ENCODE measurements at places on chromosomes 6 and 20.

DNA sequence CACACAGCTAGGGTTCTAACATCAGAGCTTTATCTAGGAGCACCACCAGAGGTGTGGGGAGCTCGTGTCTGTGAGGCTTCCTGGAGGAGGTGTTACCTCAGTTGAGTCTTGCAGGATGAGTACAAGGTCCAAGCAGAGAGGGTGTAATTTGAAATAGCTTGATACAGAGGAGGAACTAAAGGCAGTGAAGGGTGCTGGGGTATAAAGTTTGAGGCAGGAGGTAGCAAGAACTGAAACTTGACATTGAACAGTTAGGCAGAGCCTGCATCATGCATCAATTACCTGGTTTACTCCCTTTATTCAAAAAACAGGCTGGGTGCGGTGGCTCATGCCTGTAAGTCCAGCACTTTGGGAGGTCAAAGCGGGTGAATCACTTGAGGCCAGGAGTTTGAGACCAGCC is 241.2 kb downstream of the UST start:
- no peak for DNase-seq

- no peak for DNase-seq
Observed at GRCh38 chr20:55582498-55582897, 422.8 kb downstream of the CBLN4 start.

DNA sequence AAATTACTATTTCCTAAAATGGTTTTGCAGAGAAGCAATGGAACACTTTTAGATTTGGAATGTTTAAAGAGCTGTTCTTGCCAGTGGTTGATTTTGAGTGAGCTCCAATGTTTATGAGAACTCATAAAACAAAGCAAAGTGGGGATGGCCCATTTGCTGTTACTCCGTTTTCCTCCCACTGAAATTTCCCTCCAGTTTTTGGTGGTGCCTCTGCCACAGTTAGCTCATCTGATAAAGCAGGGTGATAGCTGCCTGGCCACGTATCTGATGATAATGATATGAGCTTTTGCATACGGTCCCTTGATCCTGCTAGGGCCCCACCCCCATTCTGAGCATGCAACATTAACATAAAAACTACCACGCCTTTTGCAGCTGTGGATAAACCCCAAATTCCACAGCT is 10.4 kb downstream of the CD83 start:
- no peak for DNase-seq

DNA sequence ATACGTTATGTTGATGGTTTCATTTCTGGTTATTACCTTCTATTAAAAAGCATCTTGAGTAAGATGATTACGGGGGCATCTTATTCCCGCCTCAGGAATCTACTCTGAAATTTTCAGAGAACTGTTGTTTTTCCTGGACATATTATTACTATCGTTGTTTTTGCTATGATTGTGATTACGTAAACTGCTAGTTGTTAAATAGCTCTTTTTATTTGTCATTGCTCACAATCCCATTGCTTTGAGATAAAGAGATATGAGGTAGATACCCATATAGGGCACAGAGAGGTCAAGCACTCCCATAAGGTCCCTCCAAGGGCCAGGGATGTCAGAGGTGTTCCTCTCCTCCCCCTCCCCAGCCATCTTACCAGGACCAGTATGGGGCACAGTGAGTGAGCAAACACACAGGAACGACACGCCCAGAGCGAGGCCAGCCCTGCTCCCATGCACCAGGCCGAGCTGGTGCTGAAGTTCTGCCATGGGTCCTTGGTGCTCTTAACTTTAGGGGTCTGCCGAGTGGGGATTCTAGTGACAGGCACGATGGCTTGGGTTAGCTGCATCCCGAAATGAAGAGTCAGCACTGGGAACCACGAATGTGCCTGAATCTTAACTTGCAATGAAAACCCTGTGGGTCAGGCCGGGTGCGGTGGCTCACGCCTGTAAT is 49.9 kb downstream of the PRDM1 start:
- DNase-seq, result no peak

GRCh38 chr6:127103482-127103881 is 15.0 kb upstream of the RSPO3 start:
- no peak for DNase-seq

DNA sequence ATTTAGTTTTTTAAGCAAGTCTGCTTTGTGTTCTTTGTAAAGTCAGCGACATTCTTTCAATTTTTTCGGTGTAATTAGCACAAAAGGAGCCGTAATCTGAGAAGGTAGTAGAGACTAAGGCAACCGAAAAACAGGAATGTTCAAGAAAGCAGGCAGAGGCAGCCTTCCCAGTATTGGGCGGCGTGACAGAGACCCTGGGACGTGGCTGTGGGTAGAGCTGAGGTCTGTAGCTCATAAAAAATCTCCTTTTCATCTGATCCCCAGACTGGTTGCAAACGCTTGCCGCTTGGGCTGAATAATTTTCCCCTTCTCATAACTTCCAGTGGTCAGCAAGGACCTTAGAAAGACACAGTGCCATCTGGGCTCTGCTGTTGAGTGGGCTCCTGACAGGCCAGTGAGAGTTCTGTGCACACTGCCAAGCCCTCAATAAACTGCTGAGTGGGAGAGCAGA is 30.8 kb downstream of the GNAS start:
- no peak for DNase-seq

DNA sequence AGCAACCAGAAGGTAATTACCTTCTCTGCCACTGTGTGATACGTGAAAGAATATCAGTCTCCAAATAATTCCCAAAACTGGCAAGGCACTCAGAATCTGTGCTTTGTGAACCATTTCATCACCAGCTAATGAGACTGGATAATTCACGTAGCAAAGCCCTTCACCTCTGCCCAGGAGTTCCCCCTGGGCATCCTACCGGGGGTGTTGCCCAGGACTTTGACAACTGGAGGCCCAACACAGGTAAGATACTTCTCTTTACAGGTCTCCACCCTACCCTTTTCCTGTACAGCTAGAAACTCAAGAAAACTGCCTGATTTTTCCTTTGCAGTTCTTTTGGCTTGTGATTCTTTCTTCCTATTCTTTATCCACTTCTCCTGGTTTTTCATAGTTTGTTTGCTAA is 2.7 kb upstream of the CD24 start:
- DNase-seq, result no peak

- no peak for DNase-seq
Observed at GRCh38 chr6:149448821-149449453, 35.9 kb downstream of the ZC3H12D start.

GRCh38 chr20:40006168-40006860 is 682.7 kb downstream of the MAFB start:
- no peak for DNase-seq

GRCh38 chr20:62900052-62900691 is 26.1 kb downstream of the DIDO1 start:
- DNase-seq, result peak; percentile 89

DNA sequence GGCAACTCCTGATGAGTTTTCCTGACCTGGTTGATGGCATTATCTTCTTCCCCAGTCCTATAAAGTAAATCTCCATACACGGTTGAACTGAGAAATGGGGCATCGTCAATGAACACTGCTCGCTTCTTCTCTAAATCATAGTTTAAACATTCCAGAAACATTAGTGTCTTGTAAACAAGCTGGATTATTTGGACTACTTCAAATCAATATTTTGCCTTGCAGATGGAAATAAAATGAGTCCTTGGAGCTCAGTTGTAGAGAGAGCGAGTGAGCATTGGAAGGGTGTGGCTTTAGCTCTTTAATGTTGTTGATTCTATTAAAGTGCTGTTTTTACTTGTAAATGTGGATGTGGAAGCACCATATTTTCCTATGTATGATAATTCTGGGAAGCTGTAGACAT is 18.4 kb downstream of the C6orf89 start:
- no peak for DNase-seq

DNA sequence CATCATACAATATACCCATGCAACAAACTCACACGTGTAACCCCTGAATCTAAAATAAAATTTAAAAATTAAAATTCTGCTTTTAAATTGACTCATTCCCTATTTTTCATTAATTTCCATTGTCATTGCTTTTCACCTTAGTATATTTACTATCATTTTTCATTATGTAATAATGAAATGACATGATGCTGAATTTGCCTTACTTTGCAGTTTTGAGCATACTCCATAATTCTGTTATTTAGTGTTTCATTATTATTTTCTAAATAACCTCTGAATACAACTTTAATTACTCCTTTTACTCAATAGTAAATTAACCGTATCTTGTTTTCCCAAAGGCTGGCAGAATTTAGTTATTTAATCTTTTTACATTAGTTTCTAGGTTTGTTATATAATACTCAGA is 719.6 kb downstream of the DOK5 start:
- DNase-seq, result no peak

DNA sequence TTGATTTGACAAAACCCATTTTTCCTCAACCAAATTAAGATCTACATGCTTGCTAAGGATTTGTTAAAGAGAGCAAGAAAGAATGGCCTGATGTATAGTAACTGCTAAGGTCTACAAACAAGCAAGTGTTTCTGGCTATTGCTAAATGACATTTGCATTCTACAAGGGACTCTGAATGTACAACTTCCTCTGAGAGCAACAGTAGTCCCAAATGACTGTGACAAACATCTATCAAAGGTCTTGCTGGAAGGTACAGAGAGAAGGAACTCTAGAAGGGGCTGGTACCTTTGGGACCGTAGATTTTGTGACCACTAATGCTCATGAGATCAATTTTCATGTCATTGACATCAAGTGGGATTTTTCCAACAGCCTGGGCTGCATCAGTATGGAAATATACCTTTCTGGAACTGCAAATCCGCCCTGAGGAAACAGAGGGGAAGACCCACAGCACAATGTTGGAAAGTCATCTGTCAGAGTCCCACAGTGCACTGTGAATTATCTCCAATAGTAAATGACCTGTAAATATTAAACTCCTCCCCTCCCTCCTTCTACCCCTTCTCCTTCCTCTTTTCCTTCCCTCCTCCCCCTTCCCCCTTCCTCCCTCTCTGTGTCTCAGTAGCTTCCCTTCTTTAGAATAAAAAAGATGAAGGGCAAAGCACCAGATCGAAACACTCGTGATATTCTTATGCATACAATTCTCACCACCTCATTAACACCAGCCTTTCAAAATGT is 15.9 kb upstream of the CPNE1 start:
- DNase-seq, result no peak

DNA sequence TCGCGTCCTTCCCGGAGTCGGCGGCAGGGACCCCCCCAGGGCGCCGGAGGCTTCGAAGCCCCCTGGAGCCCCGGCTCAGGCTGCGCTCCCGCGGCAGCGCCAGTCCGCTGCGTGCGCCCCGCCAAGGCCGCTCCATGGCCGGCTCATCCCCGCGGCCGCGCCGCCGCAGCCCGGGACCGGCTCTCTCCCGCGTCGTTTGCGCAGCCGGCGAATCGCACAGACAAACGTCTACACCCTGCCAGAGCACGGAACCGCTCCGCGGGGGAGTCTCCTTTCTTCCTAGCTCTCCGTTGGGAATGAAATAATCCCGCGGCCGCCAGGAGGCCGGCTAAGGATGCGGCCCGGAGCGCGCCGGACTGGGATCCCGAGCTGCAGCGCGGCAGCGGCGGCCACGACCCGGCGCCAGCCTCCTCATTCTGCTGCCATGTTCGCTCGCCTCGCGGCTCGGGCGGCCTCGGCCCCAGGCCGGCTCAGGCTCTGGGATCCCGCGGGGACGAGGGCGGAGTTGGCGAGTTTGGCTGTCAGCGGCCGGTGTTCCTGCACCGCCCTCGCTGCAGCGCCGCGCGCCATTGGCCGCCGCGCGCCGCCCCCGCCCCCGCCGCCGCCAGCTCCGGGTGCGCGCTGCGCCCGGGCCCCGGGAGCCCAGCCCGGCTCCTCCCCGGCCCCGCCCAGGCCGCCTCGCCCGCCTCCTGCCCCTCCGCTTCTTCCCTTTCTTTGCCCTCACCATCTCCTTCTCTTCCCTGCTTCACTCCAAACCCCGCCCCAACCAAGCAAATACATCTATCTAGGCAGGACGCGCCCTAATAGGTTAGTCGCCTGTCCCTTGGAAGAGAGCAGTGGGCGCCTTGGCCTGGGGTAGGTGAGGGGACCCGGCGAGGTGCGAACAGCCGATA is at the start of gene GFOD1:
TSS of gene GFOD1 (minus strand) at position 479 of the 893 bp plus-strand sequence. CDS start 710 bp downstream, outside the sequence.
- DNase-seq, result peak; percentile 83

- no peak for DNase-seq
Observed at GRCh38 chr6:137323860-137324259, 104.7 kb upstream of the IFNGR1 start.

DNA sequence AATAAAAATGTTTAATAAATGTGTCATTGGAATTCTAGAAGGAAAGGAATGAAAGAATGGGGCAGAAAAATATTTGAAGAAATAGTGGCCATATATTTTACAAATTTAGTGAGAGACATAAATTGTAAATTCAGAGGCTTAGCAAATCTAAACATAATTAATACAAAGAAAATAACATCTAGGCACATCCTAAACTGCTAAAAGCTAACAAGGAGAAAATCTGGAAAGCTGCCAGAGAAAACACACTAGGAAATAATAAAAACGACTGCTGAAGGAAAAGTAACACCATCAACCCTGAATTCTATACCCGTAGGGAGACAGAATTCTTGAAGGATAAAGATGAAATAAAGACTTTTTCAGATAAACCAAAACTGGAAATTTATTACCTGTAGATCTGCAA is 23.8 kb downstream of the CYB5R4 start:
- no peak for DNase-seq

GRCh38 chr20:48819089-48819488 is 8.7 kb downstream of the PREX1 start:
- no peak for DNase-seq

DNA sequence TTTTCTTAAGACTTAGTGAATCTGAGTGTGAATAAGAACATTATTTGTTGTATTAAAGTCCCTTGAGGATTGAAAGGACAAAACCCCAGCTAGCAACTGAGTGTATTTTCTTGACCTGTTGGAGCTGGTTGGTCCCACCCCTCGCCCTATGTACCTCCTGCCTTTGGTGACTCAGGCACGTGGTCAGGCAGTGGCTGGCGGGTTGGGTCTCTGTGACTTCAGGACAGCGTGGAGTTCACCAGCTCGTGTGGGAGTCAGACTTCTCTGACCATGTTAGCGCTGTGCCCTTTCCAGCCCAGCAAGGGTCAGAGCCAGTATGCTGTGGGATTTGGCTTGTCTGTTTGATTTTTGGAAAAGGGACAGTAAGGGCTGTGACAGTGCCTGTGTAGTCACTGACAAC is 93.7 kb downstream of the SSR1 start:
- DNase-seq, result no peak

DNA sequence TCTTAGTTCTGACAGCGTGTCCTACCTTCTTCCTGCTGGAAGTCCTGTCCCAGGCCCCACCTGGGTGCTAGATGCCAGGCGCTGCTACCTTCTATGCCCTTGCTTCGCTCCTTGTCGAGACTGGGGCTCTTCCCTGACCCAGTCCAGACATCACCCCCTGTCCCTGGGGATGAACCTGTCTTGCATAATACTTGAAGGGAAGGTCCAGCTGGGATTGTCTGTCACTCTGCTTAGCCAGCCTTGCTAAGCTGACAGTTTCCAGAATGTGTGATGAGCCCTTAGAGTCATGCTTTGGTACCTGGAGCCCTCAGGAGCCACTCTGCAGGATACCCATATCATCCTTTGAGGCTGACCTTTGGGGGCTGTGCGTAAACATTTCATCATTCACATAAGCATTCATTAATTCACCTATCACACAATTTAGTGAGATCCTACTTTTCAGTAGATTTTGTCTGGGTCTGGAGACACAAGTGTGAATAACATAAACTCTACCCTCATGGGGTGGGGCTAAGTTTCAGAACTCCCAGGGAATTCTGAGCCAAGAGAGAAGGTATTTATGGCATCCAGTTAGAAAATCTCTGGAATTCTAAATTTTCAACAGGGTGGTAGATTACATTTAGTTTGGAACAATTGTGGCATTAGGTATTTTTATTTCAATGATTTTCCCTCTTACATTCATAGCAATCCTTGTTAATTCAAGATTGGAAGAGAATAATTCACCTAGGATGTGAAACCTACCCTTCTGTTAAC is 151.1 kb upstream of the HDAC2 start:
- no peak for DNase-seq

GRCh38 chr20:57387945-57388371 is 3.2 kb upstream of the RBM38 start:
- no peak for DNase-seq

GRCh38 chr6:158870649-158870957 is 51.4 kb upstream of the EZR start:
- DNase-seq, result no peak

Measured in WTC11 (cell line).